ENCODE measurements at places on chromosomes 1 and 21. TPM values are rescaled to one million over a fixed set of nuclear protein-coding genes. Genes with fewer than 3 reads are reported as not detected.
A peak's percentile ranks its signal among the peaks of the same experiment; 100 is the strongest.

GRCh38 chr1:156750711-156751450 is 594 bp downstream of the HDGF start:
- peak overlapping the region; percentile 100 for H3K4me3 ChIP-seq
- peaks cover 64% of the 10 kb centered on the region for H3K4me1 ChIP-seq

- no peak overlapping the region for H3K27ac ChIP-seq
- no peak for DNase-seq
- H3K4me3 ChIP-seq, result no peak overlapping the region
- peaks cover 16% of the 10 kb centered on the region for H3K4me1 ChIP-seq
- no peaks in the 10 kb centered on the region for H3K36me3 ChIP-seq
Measured at GRCh38 chr1:213622365-213623063, 365.3 kb upstream of the PROX1 start.

DNA sequence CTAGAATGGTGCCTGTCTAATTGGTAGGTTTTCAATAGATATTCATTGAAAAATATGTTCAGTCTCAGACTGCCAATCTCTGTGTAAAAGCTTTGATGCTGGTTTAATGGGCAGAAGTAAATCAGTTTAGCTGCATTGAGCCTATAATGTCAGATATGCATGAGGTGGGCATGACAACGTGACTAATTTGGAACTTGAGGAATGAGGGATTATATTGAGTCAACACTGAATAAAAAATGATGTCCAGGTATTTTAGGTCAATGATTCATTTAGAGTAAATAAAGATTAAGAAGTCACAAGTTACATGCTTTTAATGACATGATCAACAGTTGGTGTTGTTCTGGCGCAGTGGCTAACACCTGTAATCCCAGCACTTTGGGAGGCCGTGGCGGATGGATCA is 3.0 kb downstream of the WDR3 start:
- H3K4me1 ChIP-seq, result peaks cover 41% of the 10 kb centered on the region
- no peak for DNase-seq
- no peak overlapping the region for H3K27ac ChIP-seq
- H3K27me3 ChIP-seq, result no peaks in the 10 kb centered on the region

GRCh38 chr1:179369751-179370341 is 4.1 kb downstream of the AXDND1 start:
- H3K4me1 ChIP-seq, result peaks cover 12% of the 10 kb centered on the region
- peak; percentile 27 for DNase-seq
- no peak overlapping the region for H3K27ac ChIP-seq
- H3K36me3 ChIP-seq, result no peaks in the 10 kb centered on the region
- H3K27me3 ChIP-seq, result peaks cover 3% of the 10 kb centered on the region

Gene APOBEC4
- total RNA-seq, result not detected
